Activated CD4-positive, alpha-beta T cell treated with anti-CD3 and anti-CD28 coated beads, Interleukin-2, amount 50 U/mL, for 48 hours (primary cell): ENCODE measurements at places on chromosomes 1 and 21.
A peak's percentile ranks its signal among the peaks of the same experiment; 100 is the strongest.

GRCh38 chr1:235207209-235207565 is 46.1 kb upstream of the RBM34 start:
- DNase-seq = peak; percentile 40

- DNase-seq = no peak
These were observed 122.9 kb upstream of the IRF2BP2 start for GRCh38 chr1:234732671-234733390.

GRCh38 chr1:181117648-181118449 is 29.3 kb downstream of the IER5 start:
- no peak for DNase-seq

GRCh38 chr1:211538287-211538686 is 40.7 kb downstream of the SLC30A1 start:
- DNase-seq = no peak

DNA sequence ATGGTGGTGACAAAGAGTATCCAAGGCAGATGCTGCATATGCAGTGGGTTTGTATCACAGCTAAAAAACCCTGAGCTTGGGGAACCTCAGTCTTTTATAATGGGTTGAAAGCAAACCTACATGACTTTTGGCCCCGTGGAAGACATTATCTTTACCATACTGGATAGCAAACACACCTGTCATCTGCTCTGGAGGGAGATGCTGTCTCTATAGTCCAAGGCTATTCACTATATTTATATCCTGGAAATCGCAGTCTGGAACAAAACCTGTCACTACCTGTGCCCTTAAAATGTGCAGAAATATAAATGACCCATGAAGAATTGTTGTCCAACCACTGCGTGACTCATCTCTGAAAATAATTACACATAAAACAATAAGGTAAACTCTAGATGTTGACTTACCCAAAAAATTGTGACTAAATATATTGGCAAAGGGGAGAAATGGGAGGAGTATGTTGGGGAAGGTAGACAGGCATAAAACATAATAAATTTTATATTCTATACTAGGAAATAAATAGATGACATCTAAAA is 121.0 kb upstream of the CXADR start:
- no peak for DNase-seq

GRCh38 chr1:211616231-211616964 is 37.4 kb upstream of the SLC30A1 start:
- DNase-seq = no peak

DNA sequence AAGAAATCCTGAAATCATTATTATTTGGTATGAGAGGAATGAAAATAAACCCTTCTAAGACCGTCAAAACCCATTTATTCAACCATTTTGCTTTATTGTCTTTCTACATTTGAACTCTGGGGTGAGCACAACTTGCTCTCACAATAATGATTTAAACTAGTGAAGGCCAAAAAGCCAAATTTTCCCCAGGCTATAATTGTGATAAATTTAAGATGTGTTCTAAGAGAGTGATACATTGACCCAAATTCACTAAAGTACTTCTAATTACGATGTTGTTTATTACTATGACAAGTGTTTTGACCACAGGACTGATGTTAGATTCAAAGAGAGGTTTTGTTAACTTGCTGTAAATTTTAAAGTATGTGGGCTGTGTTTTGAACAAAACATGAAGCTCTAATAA is 670.9 kb upstream of the NR5A2 start:
- DNase-seq = no peak

GRCh38 chr1:17570228-17570627 is 30.7 kb downstream of the ARHGEF10L start:
- no peak for DNase-seq

DNA sequence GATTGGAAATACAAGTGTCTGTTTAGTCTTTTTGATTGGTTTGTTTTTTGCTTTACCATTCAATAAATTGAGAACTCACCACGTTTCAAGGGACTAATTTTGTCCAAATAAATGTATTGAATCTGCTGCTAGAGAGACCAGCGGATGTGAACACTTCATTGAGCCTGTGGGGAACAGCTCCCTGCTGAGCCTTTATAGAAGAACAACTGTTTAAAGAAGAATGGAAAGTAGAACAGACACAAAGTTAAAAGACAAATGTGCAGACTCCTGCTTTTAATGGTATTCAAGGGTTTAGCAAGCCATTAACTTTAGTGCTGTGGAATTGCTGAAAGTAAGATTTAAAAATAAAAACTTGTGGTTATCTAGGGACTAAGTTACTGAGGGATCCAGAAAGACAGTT is 817.7 kb upstream of the B3GALT2 start:
- no peak for DNase-seq

- no peak for DNase-seq
These were observed 17.6 kb downstream of the MEGF6 start for GRCh38 chr1:3593745-3594144.

- DNase-seq = no peak
These were observed 36.3 kb upstream of the PAXBP1 start for GRCh38 chr21:32807717-32808380.

DNA sequence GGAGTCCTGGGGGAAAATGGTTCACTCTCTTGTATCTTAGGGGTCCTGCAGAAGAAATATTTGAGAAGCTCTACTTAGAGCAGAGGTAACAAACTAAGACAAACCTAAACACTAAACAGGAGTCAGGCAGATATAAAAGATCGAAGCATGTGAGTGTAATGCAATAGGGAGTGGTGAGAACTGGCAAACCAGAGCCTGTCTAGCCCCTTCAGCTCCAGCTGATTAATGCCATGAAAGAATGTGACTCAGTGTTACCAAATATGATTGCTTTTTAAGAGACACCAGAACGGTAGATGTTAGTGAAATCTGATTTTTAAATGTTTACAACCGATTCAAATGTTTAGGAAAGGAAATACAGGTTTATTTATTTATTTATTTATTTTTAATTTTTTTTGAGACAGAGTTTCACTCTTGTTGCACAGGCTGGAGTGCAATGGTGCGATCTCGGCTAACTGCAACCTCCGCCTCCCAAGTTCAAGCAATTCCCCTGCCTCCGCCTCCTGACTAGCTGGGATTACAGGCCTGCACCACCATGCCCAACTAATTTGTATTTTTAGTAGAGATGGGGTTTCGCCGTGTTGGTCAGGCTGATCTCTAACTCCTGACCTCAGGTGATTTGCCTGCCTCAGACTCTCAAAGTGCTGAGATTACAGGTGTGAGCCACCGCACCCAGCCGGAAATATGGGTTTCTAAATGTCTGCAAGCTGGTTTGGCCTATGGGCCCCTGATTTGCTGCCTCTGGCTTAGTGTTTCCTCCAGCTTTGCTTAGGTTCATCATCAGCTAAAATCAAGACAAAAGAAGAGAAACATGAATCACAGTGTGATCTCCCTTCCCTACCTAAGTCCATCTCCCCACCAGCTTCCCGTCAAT is 12.2 kb downstream of the TXNIP start:
- no peak for DNase-seq

DNA sequence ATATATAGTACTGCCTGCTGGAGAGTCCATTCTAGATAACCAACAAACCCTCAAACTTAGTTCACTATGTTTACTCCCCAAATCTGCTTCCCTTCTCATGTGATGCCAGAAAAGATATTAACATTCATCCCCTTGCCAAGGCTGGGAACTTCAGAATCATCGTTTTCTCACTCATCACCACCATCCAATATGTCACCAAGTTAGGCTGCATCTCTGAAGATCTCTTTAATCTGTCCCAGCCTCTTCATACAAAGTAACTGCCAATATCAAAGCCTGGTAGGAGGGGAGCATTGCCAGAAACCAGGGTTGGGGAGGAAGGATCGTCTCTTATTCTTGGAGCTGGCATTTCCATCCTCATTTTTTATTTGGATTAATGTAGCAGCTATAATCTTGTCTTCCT is 71.6 kb downstream of the XCL2 start:
- DNase-seq = no peak

DNA sequence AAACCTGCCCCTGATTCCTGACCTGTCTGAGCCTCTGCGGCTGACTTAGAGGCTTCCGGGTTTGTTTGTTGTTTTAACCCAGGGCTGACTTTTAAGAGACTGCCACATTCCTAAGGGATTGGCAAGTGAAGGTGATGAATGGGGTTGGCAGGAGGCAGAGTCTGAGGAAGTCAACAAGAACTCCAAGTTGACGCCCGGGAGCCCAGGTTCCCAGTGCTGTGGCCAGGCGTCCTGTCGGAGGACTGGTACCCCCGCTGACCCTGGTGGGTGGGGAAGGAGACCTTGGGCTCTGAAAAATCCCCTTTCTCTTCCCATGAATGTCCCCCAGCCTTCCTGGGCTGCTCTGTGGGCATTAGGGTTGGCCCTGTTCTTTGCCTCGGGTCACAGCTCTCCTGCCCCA is 19.7 kb upstream of the EPS8L3 start:
- DNase-seq = no peak

GRCh38 chr1:201226859-201227488 is 36.4 kb downstream of the IGFN1 start:
- no peak for DNase-seq

DNA sequence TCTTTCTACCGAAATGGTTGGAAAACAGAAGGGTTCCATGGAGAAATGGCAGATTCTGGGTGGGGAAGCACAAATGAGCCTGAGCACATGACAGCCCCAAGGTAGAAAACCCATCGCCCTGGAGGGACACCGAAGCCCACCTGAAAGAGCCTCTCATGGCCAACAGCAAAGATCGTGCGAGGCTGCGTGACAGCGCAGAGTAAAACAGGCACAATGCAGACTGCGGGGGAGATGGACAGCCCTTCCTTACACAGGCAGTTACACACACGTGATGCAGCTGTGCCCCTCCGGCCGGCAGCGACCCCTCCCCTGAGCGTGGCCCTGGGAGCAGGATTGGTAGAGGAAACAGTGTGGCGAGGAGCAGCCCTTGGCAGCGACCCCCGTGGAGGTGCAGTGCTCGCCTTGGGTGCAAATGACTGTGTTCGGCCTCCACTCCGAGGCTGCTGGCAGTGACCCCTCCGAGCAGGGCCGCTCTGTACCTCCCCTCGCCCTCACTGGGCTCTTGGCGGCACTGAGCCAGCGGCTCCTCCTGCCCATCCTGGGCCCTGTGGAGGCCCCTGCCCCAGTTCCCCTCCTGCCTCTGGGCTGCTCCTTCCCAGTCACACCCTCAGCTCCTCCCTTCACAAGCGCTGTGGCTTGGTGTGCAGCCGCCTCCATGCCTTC is 120.9 kb upstream of the COL6A1 start:
- no peak for DNase-seq

GRCh38 chr1:228256626-228257375 is 49.0 kb downstream of the OBSCN start:
- DNase-seq = no peak

- no peak for DNase-seq
These were observed 10.4 kb downstream of the PRR9 start for GRCh38 chr1:153227810-153228209.

DNA sequence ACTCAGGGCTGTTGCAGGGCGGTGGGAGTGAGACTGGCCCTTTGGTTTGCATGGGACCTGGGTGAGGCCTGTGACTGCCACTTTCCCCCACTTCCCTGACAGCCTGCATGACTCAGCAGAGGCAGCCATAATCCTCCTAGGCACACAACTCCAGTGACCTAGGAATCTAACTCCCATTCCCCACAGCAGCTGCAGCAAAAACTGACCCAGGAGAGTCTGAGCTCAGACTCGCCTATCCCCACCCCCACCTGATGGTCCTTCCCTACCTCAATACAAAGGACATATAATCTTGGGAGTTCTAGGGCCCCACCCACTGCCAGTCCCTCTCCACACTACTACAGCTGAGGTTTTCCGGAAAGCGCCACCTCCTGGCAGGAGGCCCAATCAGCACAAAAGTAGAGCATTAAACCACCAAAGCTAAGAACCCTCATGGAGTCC is 26.7 kb downstream of the NDC1 start:
- DNase-seq = peak; percentile 21

GRCh38 chr1:168304865-168305264 is 24.2 kb downstream of the TBX19 start:
- no peak for DNase-seq

- DNase-seq = no peak
These were observed 4.6 kb upstream of the ENAH start for GRCh38 chr1:225657462-225657989.

DNA sequence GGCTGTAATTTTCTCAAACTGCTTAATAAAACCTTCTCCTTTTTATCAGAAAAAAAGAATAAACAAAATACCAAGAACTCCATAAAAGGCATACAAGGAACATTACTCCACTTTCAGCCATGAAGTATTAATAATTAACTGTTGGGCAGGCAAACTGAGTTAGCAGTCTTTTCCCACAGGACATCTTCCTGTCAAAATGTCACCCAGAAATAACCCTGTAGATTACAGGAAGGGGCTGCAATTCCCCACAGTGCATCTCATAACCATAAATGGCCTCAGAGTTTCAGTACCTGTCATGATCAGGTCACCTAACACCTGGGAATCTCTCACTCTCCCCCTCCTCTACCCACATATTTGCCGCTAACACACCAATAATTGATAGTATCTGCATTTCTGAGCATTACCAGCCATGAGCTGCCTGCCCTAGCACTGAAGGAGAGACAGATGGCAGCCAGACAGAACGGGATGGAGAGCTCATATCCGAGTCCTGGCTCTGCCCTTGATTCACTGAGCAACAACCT is 475.0 kb downstream of the SMYD3 start:
- no peak for DNase-seq

GRCh38 chr1:81224222-81224621 is 576.5 kb upstream of the ADGRL2 start:
- DNase-seq = no peak

DNA sequence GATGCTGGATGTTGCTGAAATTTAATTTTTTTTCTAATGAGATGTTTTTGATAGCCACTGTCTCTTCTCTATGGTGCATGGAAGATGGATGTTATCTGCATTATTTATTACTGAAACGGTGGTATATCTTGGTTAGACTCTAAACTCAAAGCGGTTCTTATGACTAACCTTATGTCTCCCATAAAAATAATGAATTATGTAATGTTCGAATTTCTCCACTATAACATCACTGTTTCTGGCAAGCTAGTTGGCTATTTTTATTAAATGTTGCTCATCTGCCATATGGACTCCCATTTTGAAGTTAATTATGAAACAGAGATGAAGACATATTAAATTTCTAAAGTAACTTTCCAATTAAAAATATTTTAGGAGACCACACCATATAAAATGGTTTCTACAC is 808.6 kb upstream of the ADGRL4 start:
- no peak for DNase-seq

GRCh38 chr1:161502641-161503393 is 2.4 kb upstream of the FCGR2A start:
- no peak for DNase-seq

GRCh38 chr1:6435129-6435528 is 10.6 kb downstream of the ESPN start:
- DNase-seq = no peak
